M059J (cell line): ENCODE measurements at places on chromosomes 1 and 21.

GRCh38 chr1:54252371-54252936 lies 52.5 kb downstream of the MRPL37 start:
- no peak for DNase-seq

GRCh38 chr1:244210884-244211558 lies 159.9 kb downstream of the ZBTB18 start:
- peak; percentile 30 for DNase-seq

DNA sequence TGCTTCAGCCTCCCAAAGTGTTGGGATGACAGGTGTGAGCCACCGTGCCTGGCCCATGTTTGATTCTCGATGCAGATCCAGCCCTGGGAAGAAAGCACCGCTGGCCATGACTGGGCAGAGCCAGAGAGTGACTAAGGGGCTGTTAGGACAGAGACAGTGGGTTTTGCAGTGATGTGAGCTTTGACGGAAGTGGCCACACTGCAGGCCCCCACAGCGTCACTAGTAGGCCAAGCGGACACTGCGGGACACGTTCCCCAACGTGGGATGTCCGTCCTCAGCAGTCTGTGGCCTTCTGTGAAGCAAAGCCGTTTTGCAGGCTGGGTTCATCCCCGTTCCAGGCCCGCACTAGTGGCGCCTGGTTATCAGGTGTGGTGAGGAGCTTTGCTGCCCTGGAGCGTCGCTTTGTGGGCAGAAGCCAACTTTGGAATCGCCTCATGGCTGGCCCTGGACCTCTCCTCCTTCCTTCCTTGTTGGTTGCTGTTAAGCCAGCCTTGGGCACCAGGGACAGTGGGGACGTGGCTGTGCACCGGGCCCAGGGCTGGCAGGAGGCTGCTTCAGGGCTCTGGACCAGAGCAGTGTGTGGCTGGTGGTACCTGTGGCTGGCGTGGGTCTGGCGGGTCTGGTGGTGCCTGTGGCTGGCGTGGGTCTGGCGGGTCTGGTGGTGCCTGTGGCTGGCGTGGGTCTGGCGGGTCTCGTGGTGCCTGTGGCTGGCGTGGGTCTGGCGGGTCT lies 41.2 kb downstream of the SKI start:
- DNase-seq: no peak

GRCh38 chr1:165928075-165928731 lies 100.8 kb downstream of the UCK2 start:
- peak; percentile 59 for DNase-seq

DNA sequence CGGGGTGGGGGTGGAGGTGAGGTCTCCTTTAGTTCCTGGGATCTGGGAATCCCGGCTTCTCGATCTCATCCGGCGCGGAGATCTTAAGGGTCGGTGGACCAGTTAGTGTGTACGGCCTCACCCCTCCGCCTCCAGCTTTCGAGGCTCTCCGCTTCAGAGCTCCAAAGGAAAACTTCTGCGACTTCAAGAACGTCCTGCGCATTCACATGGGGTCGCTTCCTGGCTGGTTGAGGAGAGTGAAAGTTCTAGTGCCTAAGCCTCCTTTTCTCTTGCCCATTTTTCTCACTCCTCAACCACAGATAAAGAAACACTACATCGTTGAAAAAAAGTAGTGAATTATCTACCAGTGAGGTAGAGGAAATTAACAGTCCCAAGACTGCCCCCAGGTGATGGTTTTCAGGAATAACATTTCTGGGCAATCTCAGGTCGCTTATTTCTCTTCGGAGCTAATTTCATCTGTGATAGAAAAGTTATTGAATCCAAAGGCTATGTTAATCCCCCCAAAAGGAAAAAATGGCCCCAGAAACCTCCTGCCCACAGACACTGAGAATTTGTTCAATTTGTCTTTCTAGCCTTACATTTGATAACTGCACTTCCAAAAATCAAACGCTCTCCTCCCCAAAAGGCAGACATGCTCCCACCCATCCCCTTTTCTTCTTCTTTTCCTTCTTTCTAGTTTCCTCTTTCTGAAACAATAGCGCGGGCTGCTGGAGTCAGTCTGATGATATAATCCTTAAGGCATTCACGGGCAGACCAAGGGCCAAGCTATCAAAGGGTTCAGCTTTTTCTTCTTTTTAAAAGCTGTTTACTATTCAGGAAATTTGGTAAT lies 20.6 kb upstream of the TBX15 start:
- peak; percentile 73 for DNase-seq

GRCh38 chr1:1925437-1926345 lies 6.6 kb upstream of the TMEM52 start:
- DNase-seq: no peak

DNA sequence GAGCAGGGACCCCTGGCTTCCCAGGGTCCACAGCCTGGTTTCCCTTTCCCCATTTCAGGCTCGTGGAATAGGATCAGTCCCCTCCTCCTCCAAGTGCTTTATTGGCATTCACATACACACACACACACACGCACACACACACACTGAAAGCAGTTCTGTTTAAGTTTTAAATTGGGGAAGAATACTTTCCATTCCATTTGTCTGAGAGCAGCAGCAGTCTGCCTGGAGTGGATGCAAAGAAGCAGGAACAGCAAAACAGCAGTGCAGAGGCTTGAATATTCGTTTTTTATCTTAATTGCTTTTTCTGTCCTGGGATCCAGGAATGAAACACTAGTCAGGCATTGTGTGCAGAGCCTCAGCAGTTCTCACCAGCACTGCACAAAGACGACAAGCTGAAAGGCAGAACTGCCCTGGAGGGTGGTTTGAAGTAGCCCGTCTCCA lies 7.1 kb downstream of the CYB561D1 start:
- no peak for DNase-seq

DNA sequence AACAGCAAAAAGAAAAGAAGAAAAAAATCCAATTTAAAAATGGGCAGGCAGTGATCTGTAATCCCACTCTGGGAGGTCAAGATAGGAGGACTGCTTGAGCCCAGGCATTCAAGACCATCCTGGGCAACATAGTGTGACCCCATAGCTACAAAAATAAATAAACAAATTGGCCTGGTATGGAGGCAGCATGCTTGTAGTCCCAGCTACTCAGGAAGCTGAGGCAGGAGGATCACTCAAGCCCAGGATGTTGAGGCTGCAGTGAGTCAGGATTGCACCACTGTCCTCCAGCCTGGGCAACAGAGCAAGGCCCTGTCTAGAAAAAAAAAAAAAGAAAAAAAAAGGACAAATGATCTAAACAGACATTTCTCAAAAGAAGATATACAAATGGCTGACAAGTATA lies 99.6 kb downstream of the EIF4G3 start:
- DNase-seq: peak; percentile 74

DNA sequence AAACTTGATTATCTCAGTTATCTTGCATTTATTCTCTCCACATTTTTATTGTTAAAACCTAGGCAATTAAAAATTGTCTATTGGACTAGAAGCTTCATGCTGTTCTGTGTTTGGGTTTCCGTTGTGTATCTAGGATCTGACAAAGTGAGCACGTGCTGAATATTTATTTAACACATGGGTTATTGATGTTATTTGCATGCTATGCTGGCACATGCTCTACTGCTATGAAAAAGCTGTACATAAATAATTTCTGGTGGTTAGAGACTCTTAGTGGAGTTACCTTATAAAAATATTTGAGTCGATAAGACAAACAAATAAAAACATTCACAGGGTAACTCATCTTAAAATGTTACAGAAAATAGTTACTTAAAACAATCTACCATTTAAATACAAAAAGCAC lies 1769.7 kb downstream of the MRPL39 start:
- no peak for DNase-seq

- no peak for DNase-seq
These were observed 45.0 kb downstream of the ABCD3 start for GRCh38 chr1:94463056-94463764.

DNA sequence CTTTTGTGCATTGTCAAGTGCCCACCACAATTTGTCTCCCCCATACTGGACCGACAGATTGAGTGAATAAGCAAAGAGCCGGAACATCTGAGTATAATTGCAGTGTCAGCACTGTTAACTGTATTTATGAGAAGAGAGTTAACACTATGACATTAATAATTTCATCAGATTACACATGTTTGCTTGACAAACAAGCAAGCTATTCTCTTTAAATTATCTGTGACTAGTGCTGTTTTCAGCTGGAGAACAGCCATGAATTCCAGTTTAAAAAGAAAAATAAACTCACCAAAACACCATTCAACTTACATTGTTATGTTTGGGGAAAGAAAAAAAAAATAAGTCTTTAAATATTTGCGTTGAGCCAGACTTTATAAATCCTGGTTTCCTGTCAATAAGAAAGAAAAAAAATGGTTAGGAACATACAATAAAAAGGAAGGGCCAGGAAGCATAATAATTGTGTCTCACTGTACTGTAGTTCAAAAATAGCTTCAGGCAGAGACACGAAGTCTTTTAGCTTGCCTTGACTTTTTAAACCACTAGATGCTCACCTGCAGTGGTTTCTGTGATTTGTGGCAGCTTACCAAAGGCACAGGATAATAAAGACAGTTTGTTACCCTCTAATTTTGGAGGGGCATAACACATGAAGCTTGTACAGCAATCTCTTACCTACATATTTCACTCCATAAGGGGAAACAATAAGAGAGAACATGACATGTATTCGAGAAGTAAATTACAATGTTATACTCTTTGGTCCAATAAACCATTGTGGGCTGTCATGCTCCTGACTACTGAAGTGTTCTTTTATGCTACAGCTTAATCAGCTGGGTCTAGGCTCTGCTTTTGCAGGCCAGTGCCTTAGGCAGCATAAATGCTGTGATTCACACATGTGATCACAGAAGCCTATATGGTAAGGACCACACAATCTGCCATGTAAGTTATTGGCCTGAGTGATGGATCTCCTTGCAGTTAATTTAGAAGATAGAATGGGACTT lies 302.0 kb upstream of the ADGRL2 start:
- DNase-seq: no peak

DNA sequence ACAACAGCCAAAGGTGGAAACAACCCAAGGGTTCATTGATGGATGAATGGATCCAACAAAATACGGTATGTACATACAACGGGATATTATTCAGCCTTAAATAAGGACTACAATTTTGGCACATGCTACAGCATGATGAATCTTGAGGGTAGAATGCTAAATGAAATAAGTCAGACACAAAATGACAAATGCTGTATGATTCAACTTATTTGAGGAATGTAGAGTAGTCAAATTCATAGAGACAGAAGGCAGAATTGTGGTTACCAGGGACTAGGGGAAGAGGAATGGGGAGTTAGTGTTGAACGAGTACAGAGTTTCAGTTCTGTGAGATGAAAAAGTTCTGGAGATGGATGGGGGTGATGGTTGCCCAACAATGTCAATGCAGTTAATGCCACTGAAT lies 118.0 kb upstream of the PAXBP1 start:
- DNase-seq: peak; percentile 2

- DNase-seq: no peak
These were observed 80.2 kb downstream of the ADSS2 start for GRCh38 chr1:244371242-244372141.

DNA sequence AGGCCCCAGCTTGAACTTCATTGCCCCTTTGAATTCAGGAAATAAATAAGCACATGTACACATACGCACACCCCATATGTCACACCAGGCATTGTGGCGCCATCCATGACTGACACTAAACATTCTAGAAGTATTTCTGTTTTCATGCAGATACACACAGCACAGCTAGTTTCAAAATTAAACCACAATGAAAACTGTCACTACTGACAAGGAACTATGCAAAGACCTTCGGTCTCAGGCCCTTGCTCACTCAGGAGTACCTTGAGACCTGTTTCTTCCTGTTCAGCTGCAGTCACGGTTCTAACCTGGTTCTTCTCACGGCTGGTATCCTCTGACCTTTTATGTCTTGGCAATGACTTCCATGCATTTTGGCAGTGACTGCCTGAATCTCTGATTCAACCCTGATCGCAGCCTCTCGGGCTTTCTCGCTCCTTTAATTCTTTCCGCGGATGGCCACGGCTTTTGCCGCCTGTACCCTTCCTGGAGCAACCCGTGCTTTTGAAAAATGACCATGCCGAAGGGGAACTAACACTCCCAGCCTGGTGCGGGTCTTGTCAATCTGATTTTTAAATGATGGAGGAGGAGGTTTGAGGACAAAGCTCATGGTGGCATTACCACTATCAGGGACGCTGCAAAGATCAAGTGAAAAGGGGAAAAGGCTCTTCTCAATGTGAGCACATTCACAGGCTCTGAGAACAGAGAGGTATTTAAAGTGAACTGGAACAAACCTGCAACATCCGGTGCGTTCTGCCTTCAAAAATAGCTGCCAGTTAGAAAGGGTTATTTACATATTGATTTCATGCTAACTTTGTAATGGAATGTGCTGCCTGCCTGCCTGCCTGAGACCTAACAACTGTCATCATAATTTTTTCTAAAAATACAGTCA lies 384.6 kb downstream of the RRAGC start:
- no peak for DNase-seq

- no peak for DNase-seq
These were observed 55.0 kb downstream of the CNIH3 start for GRCh38 chr1:224671076-224671475.

DNA sequence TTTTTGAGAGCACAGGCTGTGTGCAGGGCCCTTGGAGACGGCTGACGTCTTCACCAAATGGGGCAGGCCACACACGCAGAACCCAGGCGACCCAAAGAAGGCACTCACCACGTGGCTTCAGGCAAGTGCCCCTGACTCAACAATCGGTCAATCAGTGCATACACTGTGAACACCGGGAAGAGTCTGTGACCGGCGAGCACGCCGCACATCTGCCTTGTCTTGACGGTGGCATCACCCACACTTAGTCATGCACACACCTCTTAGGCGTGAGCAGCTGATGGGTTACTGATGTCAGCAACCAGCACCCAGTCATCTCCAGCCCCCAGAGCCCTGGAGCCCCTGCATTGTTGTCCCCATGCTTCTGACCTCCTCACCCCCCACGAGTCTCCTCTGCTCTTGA lies 4.9 kb upstream of the LRRC3 start:
- no peak for DNase-seq

- peak; percentile 38 for DNase-seq
These were observed 73.9 kb downstream of the MATN1 start for GRCh38 chr1:30649321-30649991.

GRCh38 chr1:22487781-22488180 lies 36.1 kb downstream of the ZBTB40 start:
- no peak for DNase-seq

DNA sequence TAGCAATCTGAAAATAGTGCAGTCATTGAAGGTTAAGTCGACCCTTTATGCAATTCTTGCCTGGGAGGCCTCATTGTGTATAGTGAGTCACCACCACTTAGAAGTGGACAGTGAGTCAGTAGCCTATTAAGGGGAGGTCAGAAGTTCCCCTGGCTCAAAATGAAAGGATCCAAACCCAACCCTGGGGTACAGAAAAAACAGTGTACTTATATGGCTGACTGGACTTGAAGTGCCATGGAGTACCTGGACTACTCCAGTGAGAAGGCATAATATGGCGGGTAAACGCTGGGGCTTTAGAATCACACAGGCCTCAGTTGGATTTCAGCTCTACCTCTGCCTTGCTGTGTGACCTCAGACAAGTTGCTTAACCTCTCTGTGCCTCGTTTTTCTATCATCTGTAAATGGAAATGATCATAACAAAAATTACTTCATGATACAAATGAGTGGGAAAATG lies 2.2 kb upstream of the BCL9 start:
- DNase-seq: peak; percentile 97

- DNase-seq: no peak
These were observed 133.5 kb downstream of the BEND5 start for GRCh38 chr1:48643193-48643592.
